Transverse colon (tissue), 4 donors: ENCODE measurements at places on chromosomes 1 and 21.

DNA sequence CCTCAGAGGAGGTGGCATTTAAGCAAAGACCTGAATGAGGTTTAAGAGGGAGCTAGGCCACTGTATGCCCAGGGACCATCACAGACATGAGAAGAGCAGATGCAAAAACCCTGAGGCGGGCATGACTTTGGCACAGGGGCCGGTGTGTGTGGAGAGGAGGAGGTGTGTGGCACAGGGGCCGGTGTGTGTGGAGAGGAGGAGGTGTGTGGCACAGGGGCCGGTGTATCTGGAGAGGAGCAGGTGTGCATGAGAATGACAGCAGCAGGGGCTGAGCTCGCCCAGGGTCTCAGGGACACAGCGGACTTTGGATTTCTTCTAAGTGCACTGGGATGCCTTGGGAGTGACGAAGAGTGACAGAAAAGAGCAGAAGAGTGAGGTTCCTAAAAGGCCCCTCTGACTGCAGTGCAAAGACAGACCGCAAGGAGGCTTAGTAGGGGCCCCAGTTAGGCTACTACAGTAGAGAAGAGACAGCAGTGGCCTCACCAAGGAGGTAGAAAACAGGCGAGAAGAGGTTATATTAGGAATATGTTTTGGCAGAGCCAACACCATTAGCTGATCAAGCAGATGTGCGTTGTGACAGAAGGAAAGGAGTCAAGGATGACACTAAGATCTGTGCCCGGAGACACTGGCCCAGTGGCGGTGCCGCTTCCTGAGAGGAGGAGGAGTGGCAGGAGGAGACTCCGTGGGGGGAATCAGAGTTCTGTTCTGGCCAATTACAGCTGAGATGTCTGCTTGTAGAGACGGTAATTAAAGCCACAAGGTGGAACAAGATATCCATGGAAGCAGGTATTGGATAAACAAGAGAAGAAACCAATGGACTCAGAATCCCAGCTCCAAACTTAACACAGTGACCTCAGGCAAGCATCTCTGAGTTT is 18.4 kb downstream of the ZBTB17 start:
- H3K4me1 ChIP-seq: no peaks in the 10 kb centered on the region
- no peak for DNase-seq
- no peak overlapping the region for H3K4me3 ChIP-seq
- H3K36me3 ChIP-seq: no peaks in the 10 kb centered on the region
- no peak overlapping the region for H3K27ac ChIP-seq

DNA sequence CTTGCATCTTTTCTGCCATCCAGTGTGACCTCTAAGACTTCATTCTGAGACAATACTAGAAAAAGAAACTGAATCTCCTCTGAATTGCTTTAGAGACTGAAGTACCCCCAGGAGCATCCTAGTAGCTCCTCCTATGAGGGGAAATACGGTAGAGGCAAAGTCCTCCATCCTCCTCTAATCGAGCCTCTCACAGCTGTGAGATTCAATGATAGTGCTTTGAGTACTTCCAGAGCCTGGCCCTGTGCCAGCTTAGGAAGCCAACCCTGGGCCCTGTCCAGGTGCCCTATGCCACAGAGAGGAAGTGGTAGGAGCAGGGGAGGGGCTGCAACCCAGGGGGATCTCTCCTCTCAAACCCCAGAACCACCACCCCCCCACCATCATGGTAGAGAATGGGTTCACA is 10.7 kb downstream of the RORC start:
- no peaks in the 10 kb centered on the region for H3K36me3 ChIP-seq
- no peak overlapping the region for H3K27ac ChIP-seq
- no peaks in the 10 kb centered on the region for H3K27me3 ChIP-seq
- no peak for DNase-seq
- H3K4me3 ChIP-seq: no peak overlapping the region

DNA sequence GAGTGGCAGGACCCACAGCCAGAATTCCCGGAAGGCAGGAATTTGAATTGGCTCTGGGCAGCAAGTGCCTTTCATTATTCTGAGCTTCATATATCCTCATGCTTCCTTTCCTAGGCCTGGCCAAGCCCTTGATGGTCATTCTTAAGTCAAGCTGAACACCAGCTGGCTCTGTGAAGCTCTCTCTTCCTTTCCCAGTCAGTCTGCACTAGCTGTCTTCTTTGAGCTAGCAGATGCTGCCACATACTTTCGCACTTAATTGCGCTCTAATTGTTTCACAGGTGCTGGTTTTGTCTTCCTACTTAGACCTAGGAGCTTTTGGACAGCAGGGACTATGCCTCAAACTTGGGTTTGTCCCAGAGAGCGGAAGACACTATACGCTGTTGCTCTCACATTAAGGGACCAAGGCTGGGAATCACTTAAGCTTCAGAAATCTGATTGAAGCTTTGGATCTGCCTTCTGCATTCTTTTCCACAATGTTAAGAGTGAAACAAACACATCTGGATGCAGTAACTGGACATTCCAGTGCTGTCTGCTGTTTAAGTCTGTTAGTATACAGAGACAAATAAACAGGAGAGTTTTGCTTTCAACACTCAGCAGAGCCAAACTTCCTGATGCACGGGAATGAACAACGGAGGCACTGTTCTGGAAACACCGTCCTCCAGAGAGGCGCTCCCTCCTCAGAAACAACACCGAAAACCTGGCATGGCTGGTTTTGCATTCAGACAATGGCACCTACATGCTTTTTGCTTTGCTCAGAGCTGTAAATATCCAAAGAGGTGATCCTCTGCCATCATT is 2.2 kb downstream of the TLR5 start:
- peak overlapping the region; percentile 39 for H3K27ac ChIP-seq
- no peaks in the 10 kb centered on the region for H3K27me3 ChIP-seq
- no peak overlapping the region for H3K4me3 ChIP-seq
- H3K4me1 ChIP-seq: peaks cover 4% of the 10 kb centered on the region
- peak; percentile 22 for DNase-seq

DNA sequence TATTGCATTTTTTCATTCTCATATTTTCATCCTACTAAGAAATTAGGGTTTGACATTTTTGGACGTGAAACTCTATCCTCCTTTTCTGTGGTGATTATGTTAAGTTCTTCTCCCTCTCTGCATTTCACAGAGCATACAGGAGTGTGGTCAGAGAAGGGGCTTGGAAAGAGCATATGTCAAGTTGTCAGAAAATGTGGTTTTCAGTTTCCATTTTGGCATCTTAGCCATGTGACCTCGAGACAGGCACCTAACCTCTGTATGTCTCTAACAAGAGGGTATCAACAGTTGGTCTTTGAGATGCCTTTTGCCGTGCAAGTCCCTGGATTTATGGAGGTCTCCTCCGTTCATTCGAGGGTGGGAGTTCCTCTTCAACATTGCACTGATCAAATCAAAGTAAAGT is 140.7 kb downstream of the CYYR1 start:
- H3K27me3 ChIP-seq: no peaks in the 10 kb centered on the region
- DNase-seq: no peak
- no peaks in the 10 kb centered on the region for H3K4me1 ChIP-seq
- H3K36me3 ChIP-seq: no peaks in the 10 kb centered on the region
- no peak overlapping the region for H3K27ac ChIP-seq

GRCh38 chr1:54239035-54239383 is 39.0 kb downstream of the MRPL37 start:
- DNase-seq: no peak
- no peaks in the 10 kb centered on the region for H3K4me1 ChIP-seq
- no peaks in the 10 kb centered on the region for H3K36me3 ChIP-seq
- no peak overlapping the region for H3K4me3 ChIP-seq

DNA sequence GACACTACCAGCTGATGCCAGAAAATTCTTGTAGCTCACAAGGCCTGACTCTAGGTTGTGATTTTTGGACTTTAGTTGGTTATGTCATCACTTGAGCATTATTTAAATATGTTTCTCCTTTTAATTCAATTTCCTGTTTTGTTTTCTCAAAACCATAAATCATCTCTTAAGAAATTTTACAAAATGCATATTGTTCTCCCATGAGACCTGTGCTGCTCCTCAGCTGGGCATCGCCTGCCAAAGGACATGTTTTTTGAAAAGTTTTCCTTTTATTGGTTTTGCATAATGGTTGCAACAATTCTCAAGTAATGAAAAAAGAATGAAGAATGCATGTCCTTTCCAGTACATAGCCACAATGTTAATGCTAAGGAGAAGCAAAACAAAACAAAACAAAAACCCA is 204.7 kb upstream of the LYPLAL1 start:
- H3K4me3 ChIP-seq: no peak overlapping the region
- DNase-seq: no peak
- H3K27me3 ChIP-seq: no peaks in the 10 kb centered on the region
- no peaks in the 10 kb centered on the region for H3K36me3 ChIP-seq
- H3K27ac ChIP-seq: no peak overlapping the region
